ENCODE measurements at places on chromosomes 13 and 19.

DNA sequence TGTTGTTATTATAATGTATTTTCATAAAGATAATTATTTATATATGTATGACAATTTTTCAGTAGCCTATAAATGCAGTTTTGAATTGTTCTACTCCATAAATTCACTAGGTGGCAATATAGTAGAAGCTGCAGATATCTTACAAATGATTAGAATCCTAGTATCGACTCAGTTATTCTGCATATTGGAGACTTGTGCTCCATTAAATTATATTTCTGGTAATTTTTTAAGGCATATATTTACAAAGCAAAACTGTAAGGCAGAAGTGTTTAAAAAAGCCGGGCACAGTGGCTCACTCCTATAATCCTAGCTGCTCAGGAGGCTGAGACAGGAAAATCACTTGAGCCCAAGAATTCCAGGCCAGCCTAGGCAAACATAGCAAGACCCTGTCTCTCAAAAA lies 58.7 kb downstream of the DPY19L3 start:
- no peak for DNase-seq

- no peak for DNase-seq
These were observed 35.9 kb downstream of the ELF1 start for GRCh38 chr13:40983259-40983658.

DNA sequence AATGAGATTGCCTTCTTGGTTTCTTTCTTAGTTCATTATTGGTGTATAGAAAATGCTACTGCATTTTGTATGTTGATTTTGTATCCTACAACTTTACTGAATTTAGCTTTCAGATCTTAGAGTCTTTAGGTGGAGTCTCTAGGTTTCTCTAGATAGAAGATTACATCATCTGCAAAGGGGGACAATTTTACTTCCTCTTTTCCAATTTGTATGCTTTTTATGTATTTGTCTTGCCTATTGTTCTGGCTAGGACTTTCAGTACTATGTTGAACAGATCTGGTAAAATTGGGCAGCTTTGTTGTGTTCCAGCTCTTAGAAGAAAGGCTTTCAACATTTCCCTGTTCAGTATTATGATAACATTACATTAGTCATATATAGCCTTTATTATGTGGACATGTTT lies 101.0 kb upstream of the SPRY2 start:
- DNase-seq = no peak

DNA sequence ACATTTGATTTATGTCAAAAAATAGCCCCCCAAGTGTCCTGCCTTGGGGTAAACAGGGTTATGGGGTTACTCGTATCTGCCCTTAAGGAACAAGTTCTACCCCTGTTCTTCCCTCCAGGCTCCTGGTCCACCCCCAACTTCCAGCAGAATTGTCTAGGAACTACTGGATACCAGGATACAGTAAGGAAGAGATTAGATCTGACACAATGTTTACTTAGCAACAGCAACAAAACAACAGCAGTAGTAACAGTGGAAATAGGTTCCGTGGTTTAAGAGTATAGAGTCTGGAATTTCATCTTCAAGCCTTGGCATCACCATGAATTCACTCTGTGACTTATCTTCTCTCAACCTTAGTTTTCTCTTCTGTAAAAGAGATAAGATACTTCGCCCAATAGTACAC lies 1.7 kb upstream of the FAM98C start:
- no peak for DNase-seq

GRCh38 chr13:41520016-41520659 lies 62.8 kb downstream of the RGCC start:
- no peak for DNase-seq
